Glutamatergic neuron (in vitro differentiated cells): ENCODE measurements at places on chromosomes 3 and 15. TPM values are rescaled to one million over a fixed set of nuclear protein-coding genes. Genes with fewer than 3 reads are reported as not detected.

DNA sequence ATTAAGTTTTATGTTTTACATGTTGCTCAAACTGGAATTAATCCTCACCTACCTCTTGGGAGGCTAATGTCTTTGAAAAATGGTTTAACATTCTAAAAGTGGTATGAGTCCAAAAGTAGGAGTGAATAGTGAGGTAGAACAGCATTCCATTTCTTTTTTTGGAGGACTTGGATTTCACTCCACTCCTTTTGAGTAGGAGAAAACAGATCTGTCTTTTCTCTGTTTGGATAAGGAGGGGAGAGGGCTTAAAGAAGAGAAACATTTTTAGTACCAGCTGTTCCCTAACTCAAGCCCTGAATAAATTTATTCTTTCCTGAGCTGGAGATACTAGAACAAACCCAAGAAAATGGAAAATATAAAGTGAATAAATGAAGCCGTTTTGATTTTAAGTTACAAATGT lies 687.9 kb downstream of the MECOM start:
- H3K27me3 ChIP-seq, result no peaks in the 10 kb centered on the region
- H3K4me1 ChIP-seq, result no peaks in the 10 kb centered on the region
- no peaks in the 10 kb centered on the region for H3K36me3 ChIP-seq
- DNase-seq, result no peak
- no peak overlapping the region for H3K4me3 ChIP-seq

GRCh38 chr15:70062321-70062956 lies 35.3 kb downstream of the TLE3 start:
- peak; percentile 83 for DNase-seq
- H3K27ac ChIP-seq, result peak overlapping the region; percentile 88
- H3K27me3 ChIP-seq, result peaks cover 15% of the 10 kb centered on the region
- H3K4me1 ChIP-seq, result peaks cover 34% of the 10 kb centered on the region
- peaks cover 4% of the 10 kb centered on the region for H3K36me3 ChIP-seq

DNA sequence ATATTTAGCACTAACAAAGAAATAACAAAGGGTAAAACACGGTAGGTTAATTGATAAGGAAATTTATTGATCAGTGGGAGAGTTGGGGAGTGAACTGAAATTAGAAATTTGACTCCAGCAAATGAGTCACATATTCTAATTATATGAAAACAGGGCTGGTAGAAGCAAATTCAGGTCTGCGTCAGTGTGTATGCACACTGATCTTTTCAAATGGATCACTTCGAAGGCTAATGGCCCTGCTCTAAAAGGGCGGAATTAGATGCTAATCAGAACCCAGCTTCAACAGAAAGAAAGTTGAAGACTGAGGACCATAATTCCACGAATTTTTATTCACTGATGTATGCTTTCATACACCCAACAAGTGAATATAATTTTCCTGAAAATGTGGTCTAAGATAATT lies 762.4 kb upstream of the DPPA4 start:
- no peak overlapping the region for H3K4me3 ChIP-seq
- no peaks in the 10 kb centered on the region for H3K36me3 ChIP-seq
- DNase-seq, result no peak
- H3K27ac ChIP-seq, result no peak overlapping the region

GRCh38 chr3:108185536-108185935 lies 36.7 kb downstream of the IFT57 start:
- H3K27ac ChIP-seq, result no peak overlapping the region
- no peaks in the 10 kb centered on the region for H3K4me1 ChIP-seq
- no peaks in the 10 kb centered on the region for H3K27me3 ChIP-seq
- peaks cover 9% of the 10 kb centered on the region for H3K36me3 ChIP-seq
- no peak overlapping the region for H3K4me3 ChIP-seq
- no peak for DNase-seq

- no peak overlapping the region for H3K4me3 ChIP-seq
- no peaks in the 10 kb centered on the region for H3K4me1 ChIP-seq
- H3K36me3 ChIP-seq, result no peaks in the 10 kb centered on the region
- H3K27me3 ChIP-seq, result no peaks in the 10 kb centered on the region
- no peak for DNase-seq
Measured at GRCh38 chr3:151638555-151639417, 94.9 kb upstream of the AADACL2 start.

GRCh38 chr3:53921296-53921695 lies 29.6 kb upstream of the SELENOK start:
- peaks cover 9% of the 10 kb centered on the region for H3K36me3 ChIP-seq
- peaks cover 1% of the 10 kb centered on the region for H3K27me3 ChIP-seq
- no peaks in the 10 kb centered on the region for H3K4me1 ChIP-seq
- no peak for DNase-seq
- no peak overlapping the region for H3K27ac ChIP-seq

- H3K4me1 ChIP-seq, result peaks cover 15% of the 10 kb centered on the region
- H3K27me3 ChIP-seq, result peaks cover 4% of the 10 kb centered on the region
- no peaks in the 10 kb centered on the region for H3K36me3 ChIP-seq
- H3K27ac ChIP-seq, result no peak overlapping the region
- no peak overlapping the region for H3K4me3 ChIP-seq
Measured at GRCh38 chr3:69763458-69763857, 24.2 kb downstream of the MITF start.

DNA sequence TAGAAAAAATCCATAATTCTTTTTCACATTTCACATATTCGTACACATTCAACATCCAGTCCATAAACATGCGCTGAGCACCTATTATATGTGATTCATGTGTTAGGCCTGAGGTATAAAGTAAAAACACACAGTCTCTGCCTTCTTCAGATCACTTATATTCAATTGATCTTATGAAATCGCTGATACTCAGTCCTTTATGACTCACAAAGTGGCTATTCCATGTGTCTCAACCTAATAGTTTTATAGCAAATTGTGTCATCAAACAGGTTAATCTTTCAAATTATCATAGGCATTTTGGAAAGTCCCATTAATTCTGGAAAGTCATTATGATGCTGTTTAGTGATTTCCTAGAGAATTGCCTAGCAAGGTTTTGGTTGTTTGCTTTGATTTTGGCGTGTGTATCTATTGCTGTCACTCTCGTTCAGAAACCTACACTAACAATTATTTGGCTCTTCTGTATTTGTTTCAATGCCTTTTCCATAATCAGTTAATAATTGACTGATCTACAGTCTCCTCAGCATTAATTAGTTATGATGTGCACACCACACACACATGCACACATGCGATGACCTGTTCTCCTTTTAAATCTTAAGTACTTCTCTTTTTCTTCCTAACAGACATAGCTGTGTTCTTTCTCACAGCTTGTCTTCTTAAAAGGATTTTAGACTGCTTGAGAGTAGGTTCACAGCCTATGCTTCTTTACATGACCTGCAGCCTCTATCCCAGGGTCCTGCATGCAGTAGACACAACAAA lies 353.1 kb downstream of the MECOM start:
- H3K36me3 ChIP-seq, result no peaks in the 10 kb centered on the region
- H3K27ac ChIP-seq, result no peak overlapping the region
- H3K4me1 ChIP-seq, result no peaks in the 10 kb centered on the region
- H3K4me3 ChIP-seq, result no peak overlapping the region

- no peaks in the 10 kb centered on the region for H3K36me3 ChIP-seq
- no peaks in the 10 kb centered on the region for H3K27me3 ChIP-seq
- DNase-seq, result no peak
- no peak overlapping the region for H3K4me3 ChIP-seq
- no peak overlapping the region for H3K27ac ChIP-seq
Measured at GRCh38 chr3:59502806-59503205, 453.0 kb upstream of the CFAP20DC start.

DNA sequence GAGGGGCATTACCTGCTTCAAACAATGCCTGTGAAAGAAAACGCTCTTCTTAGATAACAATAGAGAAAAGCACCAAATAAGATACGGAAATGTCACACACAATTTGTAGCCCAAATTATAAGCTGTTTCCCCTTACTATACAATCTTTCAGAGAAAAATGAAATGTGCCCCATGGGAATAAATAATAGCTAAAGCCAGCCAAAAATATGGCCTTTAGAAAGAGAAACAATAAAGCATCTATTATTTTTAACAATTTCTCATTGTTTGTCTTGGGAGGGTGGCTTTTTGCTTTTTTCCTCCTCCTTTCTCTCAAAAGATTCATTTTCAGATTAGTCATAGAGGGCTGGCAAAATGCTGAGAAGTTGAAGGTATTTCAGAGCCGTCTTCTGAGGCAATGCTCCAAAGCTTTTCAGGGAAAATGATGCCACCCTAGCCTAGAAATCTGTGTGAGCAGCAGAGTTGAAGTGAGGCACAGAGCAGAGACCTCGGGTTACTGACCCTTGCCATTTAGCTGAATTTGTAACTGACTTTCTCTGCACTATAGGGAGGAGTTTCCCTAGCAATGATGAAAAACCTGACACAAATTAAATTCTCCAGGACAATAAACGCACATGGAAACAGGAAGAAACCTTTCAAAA lies 86.3 kb upstream of the PRICKLE2 start:
- no peaks in the 10 kb centered on the region for H3K36me3 ChIP-seq
- no peaks in the 10 kb centered on the region for H3K4me1 ChIP-seq
- no peaks in the 10 kb centered on the region for H3K27me3 ChIP-seq
- H3K27ac ChIP-seq, result no peak overlapping the region
- DNase-seq, result no peak

DNA sequence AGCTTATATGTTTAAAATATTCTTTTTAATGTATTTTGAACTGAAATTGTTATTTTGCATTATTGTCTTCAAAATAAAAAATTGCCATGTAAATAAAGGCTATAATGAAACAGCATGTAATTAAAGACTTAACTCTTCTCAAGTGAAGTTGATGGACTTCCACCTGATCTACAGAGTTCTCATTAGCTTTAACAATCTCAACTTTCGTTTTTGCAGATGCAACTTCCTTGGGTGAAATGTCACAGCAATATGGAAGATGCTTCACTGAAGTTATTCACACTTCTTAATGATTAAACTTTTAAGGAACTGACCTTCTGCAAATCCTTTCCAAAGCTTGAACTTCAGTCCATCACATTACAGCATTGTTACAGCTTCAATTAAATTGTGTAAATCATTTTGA lies 63.6 kb downstream of the OSTN start:
- no peaks in the 10 kb centered on the region for H3K27me3 ChIP-seq
- H3K36me3 ChIP-seq, result peaks cover 5% of the 10 kb centered on the region
- H3K27ac ChIP-seq, result no peak overlapping the region
- no peak overlapping the region for H3K4me3 ChIP-seq
- peaks cover 10% of the 10 kb centered on the region for H3K4me1 ChIP-seq
- no peak for DNase-seq

DNA sequence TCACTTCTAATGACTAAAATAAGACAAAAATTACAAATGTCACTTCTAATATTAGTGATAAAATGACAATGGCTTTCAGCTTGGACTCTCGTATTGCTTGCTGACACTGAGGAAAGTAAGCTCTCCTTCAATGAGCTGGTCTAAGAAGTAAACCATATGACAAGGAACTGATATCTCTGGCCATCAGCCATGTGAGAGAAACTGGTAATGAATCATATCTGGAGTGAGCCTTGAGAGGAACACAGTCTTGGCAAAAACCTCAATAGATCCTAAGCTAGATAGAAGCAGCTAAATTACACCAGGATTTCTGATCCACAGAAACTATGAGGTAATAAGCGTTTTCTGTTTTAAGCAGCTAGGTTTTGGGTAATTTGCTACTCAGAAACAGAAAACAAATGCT lies 1575.1 kb downstream of the OTOL1 start:
- DNase-seq, result no peak
- no peak overlapping the region for H3K4me3 ChIP-seq
- no peak overlapping the region for H3K27ac ChIP-seq
- peaks cover 4% of the 10 kb centered on the region for H3K36me3 ChIP-seq

Gene HRG
- not detected for total RNA-seq

Gene ATP6V1A
- 94.5 TPM for total RNA-seq

- peak overlapping the region; percentile 100 for H3K27ac ChIP-seq
- no peaks in the 10 kb centered on the region for H3K36me3 ChIP-seq
- H3K27me3 ChIP-seq, result peaks cover 15% of the 10 kb centered on the region
- peaks cover 42% of the 10 kb centered on the region for H3K4me1 ChIP-seq
- peak; percentile 83 for DNase-seq
Measured at GRCh38 chr3:49867871-49868321, 1.8 kb downstream of the CAMKV start.

GRCh38 chr3:13078163-13078905 lies 5.1 kb upstream of the IQSEC1 start:
- H3K36me3 ChIP-seq, result no peaks in the 10 kb centered on the region
- H3K4me3 ChIP-seq, result no peak overlapping the region
- H3K27me3 ChIP-seq, result peaks cover 29% of the 10 kb centered on the region
- H3K4me1 ChIP-seq, result peaks cover 27% of the 10 kb centered on the region
- DNase-seq, result no peak
- H3K27ac ChIP-seq, result no peak overlapping the region

DNA sequence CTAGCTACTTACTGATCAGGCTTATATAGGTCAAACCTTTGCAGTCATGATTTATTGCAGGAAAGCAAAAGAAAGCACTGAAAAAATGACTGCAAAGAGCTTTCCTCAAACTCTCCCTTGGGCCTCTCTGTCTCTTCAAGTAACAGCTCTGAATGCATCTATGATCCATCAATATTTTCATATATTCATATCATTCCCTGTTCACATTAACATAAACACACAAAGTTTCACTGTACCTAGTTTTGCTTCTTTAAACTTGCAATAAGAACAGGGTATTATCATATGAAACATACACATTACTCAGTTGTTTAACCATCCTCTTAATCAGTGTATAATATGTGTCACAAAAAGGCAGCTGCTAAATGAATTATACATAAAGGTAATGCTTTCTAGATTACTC lies 107.9 kb upstream of the ARL6 start:
- DNase-seq, result no peak
- no peaks in the 10 kb centered on the region for H3K27me3 ChIP-seq
- no peak overlapping the region for H3K27ac ChIP-seq

DNA sequence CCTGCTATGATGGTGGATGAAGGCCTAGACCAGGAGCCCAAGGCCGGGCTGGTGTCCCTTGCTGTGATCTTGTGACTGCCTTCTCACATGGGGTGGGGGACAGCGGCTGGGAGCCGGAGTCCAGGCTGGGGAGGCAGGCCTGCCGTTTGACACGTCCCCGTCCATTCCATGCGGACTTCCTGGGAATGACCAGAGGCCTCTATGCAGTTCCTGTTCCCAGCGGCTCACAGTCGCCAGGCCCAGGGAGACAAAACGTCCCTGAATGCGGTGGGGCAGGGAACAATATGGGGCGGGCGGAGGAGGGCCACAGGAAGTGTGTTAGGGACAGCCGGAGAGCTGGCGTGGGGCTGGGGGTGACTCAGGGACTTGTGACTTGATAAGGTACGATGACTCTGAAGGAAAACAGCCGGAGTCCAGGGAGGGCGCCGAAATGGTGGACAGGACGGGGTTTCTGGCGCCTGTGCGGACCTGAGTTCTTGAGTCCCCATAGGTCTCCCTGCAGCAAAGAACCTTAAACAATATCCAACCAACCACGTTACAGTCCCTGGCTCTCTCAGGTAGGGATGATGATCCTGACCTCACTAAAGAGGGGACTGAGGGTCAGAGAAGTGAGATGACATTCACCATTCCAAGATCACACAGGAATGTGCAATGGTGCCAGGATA lies 40.5 kb upstream of the SMAD6 start:
- H3K27me3 ChIP-seq, result no peaks in the 10 kb centered on the region
- H3K27ac ChIP-seq, result no peak overlapping the region
- H3K4me3 ChIP-seq, result no peak overlapping the region
- DNase-seq, result no peak
- H3K36me3 ChIP-seq, result no peaks in the 10 kb centered on the region

DNA sequence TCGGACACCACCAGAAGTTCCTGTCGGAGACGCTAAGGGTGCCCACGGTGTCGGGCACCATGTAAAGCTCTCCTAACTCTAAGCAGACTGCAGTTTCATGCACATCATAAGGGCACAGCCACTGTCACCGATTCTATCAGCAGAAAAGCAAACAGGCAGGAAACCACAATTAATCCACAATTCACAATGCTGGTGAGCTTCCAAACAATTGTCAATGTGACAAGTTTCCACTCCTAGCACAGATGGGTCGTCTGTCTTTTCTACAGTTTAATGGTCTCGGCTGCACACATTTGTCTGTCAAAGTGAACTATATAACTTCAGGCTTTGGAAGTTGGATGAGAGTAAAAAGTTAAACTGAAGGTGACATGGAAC lies 8.8 kb upstream of the OCA2 start:
- peaks cover 14% of the 10 kb centered on the region for H3K4me1 ChIP-seq
- no peak for DNase-seq
- no peak overlapping the region for H3K27ac ChIP-seq
- H3K36me3 ChIP-seq, result peaks cover 15% of the 10 kb centered on the region
- peaks cover 23% of the 10 kb centered on the region for H3K27me3 ChIP-seq
